T-helper 2 cell treated with Interferon-gamma antibody and Interleukin-4, amounts not matched to agents 5 μg/mL and 100 μg/mL, for 36 hours (primary cell): ENCODE measurements at places on chromosomes 2 and 18.

- no peak for DNase-seq
Measured at GRCh38 chr2:168084288-168084687, 163.1 kb downstream of the STK39 start.

GRCh38 chr2:192091476-192091875 is 103.3 kb downstream of the TMEFF2 start:
- no peak for DNase-seq

DNA sequence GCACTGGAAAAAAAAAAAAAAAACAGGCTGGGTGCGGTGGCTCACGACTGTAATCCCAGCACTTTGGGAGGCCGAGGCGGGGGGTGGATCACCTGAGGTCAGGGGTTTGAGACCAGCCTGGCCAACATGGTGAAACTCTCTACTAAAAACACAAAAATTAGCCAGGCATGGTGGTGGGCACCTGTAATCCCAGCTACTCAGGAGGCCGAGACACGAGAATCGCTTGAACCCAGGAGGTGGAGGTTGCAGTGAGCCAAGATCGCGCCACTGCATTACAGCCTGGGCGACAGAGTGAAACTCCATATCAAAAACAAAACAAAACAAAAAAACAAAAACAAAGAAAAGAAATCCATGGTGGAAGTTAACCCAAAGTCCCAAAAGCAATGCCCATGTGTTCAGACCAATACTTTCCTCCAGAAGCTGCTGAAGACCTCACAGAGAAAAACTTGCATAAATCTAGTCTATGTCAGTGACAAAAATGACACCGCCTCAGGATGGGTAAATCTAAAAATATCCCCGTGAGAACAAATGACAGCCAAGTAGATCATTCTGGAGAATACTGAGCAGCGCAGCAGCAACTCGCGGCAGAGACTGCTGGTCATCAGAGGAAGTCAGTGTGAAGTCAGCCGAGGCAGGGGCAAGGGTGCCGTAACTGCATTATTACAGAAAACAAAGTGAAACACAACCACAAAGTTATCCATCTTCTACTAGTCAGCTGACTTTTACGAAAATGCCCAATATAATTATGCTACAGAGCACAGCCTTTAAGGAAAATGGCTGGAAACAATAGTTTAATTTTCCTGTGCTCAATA is 41.0 kb downstream of the LPIN2 start:
- DNase-seq, result peak; percentile 75

- no peak for DNase-seq
Measured at GRCh38 chr2:46812361-46813019, 103.1 kb downstream of the MCFD2 start.

GRCh38 chr2:6653281-6653750 is 212.4 kb downstream of the CMPK2 start:
- no peak for DNase-seq

DNA sequence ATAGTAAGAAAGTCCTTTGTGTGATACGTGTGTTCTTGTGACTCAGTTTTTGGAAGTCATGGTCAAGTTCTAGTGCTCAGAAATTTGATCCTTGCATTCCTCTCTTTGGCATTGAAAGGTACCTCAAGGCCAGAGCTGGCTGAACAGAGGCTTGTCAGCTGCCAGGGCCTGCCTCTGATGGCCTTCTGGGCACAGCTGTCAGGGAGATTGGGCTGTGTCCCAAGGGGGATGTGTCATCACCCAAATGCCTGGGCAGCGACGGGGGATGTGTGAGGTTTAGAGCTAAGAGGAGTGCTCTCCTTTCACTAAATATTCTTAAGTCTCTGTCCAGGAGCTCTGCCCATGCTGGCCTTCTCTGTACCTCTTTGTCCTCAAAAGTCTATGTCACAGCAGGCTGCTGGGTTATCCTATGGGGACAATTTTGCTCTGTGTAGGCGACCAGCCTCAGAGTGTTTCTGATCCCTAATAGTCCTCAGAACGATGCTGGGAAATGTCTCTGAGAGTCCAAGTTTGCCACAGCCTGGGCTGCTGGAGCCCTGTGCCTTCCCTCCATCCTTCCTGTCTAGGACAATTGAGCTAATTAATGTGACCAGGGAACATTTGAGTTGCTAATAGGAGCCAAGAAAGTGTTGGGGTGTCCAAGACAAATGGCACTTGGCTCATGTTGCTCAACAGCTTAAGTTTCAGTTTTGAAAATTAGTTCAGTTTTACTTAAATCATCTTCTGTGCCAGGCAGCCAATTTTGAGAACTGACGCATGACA is 115.4 kb upstream of the ZNF521 start:
- no peak for DNase-seq

DNA sequence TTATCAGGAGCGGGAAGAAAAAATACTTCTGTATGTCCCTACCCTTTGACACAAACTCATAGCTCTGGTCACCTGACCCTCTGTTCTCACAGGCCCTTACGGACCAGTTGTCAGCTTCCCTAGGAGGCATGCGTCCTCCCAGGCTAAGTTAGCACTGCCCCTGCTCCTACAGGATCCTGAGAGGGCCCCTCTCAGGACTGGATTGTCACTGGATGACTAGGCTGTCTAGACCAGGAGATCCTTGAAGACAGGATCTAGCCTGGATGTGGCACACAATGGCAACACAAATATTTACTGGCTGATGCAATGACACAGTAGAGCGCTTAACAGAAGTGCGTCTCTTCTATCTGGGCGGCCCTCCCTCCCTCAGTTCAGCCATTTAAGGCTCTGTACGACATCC is 7.7 kb downstream of the FAM228A start:
- DNase-seq, result no peak

GRCh38 chr2:130259594-130259993 is 61.4 kb upstream of the TUBA3E start:
- DNase-seq, result no peak

DNA sequence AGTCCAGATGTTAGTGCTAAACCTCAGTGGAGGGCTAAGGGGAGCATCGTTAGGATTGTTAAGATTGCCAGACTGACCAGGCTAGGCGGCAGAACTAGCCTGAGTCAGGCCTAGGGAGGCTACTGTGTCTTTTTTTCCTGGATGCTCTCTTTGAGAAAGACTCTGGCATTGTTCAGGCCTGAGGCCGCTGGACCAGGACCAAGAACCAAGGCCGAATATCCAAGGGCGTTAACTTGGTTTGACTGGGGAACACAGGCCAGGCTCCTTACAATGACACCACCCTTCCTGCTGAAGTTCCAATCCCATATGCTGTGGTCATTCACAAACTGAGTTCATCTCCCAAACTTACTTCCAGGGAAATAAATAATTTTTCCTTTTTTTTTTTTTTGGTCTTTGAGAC is 10.6 kb downstream of the HTRA2 start:
- no peak for DNase-seq

GRCh38 chr2:117087535-117088291 is 726.8 kb upstream of the DDX18 start:
- DNase-seq, result no peak

DNA sequence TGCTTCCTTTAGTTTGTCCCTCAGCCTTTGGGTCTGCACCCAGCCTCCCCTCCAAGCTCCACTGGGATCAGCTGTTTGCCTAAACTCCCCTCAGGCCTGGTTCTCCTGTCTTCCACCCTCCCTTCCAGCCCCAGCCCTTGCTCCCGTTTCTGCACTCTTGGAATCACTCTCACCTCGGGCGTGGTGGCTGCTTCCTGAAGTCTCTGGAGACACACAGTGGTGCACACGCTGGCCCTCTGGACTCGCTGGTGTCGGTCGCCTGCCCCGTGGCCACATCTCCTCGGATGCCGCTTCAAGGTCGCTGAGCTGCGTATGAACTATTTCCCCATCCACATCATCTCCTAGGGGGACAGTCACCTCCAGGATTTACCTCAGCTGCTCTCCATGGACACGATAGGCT is 46.3 kb downstream of the PSMG2 start:
- DNase-seq, result no peak

- DNase-seq, result no peak
Measured at GRCh38 chr2:65281627-65282351, 54.2 kb downstream of the ACTR2 start.

DNA sequence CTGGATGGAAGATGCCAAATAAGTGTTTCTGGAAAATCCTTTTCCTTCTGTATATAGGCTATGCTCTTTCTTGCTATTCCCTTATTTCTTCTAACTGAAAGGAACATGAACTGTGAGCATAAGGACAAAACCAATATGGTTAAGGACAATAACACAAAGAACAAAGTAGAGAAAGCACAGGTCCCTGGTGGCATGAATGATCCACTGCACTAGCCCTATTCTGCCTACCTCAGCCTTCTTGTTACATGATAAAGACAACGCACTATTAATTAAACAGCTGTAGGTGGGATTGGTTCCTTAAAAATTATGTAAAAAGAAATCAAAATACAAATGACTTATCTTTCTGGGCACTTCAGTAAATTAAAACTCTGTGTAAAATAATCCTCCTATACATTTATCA is 1.9 kb upstream of the WDR75 start:
- DNase-seq, result no peak

GRCh38 chr2:30566631-30567030 is 119.6 kb downstream of the LCLAT1 start:
- no peak for DNase-seq

- no peak for DNase-seq
Measured at GRCh38 chr2:149456285-149456684, 125.9 kb downstream of the LYPD6 start.
